Retinal pigment epithelial cell (primary cell): ENCODE measurements at places on chromosomes 7 and 10.

GRCh38 chr10:51076299-51076841 is 2.1 kb downstream of the PRKG1 start:
- DNase-seq = peak; percentile 30

GRCh38 chr10:44627591-44628354 is 242.9 kb upstream of the CXCL12 start:
- DNase-seq = no peak

- DNase-seq = peak; percentile 17
These were observed 613 bp downstream of the AP5Z1 start for GRCh38 chr7:4775848-4776623.

GRCh38 chr10:97211229-97211628 is 25.5 kb upstream of the SLIT1 start:
- no peak for DNase-seq

DNA sequence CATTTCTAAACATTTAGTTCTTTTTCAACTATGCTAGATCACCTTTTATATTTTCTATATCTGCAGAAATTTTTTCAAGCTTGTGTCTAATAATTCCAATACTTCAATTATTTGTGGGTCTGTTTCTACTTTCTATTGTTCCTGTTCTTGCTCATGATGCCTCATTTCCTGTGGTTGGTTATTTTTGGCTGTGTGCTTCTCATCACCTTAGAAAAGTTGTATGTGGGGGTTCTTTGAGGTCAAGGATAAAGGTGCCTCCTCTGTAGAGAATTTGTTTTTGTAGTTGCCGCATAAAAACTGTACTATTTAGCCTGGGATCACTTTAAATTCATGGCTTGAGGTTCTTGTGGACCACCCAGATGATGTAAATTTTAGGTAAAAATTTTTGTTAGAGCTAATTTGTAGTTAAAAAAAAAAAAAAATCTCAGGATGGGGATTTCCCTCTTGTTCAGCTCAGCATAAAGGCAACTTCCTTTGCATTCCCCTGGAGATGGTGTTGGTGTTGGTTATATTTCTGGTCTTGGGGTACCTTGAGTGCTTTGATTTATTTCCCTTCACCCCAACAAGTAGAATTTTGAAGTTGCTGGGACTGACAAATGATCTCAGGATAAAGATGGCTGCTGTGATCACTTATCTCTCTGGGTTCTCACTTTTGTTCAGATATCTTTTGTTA is 27.0 kb upstream of the JAZF1 start:
- no peak for DNase-seq

DNA sequence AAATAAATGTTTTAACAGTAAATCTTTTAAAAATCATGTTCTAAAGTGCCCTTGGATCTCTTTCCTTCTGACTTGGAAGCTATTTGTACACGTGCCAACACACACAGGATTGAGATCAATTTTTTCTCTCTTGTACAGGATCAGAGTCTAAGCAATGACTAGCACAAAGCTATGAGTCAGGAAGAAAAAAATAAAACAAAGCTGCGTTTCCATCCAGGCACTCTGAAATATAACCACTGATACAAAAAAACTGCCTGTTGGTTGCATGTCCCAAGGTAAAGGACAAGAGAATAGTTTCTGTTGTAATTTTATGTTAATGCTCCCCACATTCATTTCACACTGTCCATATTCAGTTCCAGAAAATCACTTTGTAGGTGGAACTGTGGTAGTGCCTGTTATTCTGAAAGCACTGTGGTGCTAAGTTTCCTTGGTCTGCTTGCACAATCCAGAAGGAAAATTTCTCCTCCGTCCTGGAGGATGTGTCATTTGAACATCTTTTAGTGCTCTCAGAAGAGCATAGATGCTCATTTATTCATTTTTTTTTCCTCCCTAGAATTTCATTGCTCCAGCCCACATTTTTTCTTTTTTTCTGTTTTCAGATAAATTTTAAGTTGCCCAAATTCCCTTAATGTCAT is 113.4 kb downstream of the PLXDC2 start:
- peak; percentile 83 for DNase-seq

GRCh38 chr7:129427526-129428045 is 6.6 kb upstream of the STRIP2 start:
- no peak for DNase-seq

DNA sequence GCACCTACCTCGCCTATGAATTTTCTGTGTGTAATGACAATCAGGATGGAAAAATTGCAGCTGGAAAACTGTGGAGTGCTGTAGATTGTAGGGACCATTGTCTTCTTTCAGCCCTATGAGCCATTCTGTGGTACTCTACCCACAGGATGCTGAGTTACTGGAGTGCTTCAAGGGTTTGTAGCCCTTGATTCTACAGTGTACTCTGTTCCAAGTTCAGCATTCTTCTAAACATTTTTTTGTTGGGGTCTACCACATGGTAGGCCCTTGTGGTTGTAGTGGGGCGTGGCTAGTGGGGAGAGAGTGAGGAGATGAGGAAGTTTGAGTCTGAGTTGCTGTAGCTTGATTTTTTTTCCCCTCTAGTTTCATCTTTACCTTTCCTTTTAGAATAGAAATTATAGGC is 33.5 kb downstream of the REEP3 start:
- no peak for DNase-seq

- DNase-seq = no peak
These were observed 2.4 kb upstream of the HMX2 start for GRCh38 chr10:123145542-123146012.

DNA sequence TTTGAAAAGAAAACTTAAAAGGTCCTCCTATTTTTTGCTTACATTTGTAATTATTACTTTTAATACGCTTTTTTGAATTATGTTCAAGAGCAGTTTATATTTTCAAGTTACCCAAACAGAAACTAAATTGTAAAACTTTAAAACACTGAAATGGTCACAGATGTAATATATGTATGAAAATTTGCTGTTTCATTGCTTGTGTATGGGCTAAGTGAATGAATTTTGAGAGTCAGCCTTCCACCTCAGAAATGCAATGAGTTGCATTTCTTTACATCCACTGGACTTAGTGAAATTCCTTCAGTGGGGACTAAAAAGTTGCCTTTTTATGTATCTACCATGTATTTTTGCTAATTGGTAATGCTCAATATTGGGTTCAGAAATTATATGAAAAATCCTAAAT is 1.6 kb downstream of the VPS26A start:
- DNase-seq = no peak

DNA sequence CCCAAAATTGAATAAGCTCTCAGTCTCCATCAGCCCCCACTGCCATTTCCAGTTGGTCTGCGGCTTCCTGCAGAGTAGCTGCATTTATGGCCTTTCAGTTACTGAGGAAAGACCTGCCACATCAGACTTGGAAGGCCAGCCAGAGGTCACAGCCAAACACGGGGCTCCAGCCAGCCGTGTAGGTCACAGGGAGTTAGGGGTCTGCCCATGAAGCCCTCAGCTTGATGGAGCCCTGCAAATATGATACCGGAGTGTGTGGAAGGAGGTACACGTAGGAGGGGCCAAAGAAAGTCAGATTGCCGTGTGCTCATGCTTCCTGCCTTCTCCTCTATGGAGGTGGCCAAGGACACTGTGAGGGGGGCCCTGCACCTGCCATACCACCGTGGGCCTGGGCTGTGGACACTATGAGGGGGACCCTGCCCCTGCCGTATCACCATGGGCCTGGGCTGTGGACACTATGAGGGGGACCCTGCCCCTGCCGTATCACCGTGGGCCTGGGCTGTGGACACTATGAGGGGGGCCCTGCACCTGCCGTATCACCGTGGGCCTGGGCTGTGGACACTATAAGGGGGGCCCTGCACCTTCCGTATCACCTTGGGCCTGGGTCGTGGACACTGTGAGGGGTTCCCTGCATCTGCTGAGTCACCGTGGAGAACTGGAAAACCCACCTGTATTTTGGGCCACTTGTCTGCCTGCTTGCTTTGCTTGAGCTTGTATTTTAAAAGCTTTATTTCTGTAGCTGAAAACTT is 335.7 kb upstream of the SHH start:
- no peak for DNase-seq

GRCh38 chr7:129671266-129671665 is 59.7 kb downstream of the NRF1 start:
- no peak for DNase-seq

GRCh38 chr10:133287832-133288500 is 11.3 kb upstream of the ADAM8 start:
- DNase-seq = no peak
